Activated CD4-positive, alpha-beta memory T cell treated with anti-CD3 and anti-CD28 coated beads for 36 hours (primary cell): ENCODE measurements at places on chromosomes 11 and 22. TPM values are rescaled to one million over a fixed set of nuclear protein-coding genes. Genes with fewer than 3 reads are reported as not detected.

DNA sequence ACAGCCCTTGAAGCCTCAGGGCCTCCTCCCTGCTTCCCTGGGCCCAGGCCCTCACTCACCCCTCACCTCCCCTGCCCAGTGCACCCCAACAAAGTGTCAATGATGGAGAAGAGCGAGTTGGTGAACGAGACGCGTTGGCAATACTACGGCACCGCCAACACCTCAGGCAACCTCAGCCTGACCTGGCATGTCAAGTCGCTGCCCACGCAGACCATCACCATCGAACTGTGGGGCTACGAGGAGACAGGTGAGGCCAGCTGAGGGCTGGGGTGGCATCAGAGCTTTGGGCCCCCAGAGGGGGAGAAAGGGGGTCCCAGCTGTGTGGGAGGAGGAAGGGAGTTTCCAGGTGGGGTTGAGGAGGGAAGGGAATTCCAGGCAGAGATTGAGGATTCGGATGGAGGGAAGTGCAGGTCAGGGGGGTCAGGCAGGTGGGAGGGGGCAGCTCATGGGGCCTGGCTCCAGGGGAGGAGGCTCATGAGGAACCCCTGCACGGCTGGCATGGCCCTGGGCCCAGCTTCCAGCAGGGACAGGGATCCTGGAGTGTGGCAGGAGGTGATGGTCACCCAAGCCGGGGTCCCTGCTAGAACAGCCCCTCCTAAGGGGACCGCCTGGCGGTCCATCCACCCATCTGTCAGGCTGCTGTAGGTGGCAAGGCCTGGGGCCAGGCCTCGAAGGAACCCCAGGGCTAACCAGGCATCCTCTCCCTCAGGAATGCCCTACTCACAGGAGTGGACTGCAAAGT is 2.9 kb downstream of the SUSD2 start:
- no peak for DNase-seq

DNA sequence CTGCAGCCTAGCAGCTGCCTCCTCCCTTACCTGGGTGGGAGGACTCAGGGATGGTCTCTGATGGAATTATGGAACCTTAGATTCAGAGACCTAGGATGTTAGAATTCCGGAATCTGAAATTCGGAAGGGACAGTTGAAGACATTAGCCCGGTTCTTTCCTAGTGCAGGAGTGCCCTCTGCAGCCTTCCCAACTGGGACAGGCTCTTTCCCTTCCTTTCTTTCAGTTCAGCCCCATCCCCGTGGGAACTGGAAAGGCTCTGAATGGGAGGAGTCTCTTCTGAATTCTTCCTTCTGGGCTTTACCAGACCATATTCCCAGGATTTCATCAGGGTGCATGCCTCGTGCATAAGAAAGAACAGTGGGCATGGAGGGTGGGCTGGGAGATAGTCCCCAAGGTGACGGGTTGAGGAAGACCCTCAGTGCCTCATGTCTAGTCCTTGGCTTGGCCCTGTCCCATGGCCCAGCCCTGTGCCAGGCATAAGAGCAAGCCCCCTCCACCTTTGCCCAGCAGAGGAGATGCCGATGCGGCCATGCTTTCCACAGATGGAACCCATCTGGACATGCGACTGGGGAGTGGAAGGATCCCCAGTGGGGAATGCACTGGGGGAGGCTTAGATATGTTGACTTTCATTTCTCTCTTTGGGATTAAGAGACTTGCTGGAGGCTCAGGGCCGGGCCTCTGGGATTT is 14.4 kb downstream of the DNAJB13 start:
- DNase-seq: no peak

ISX gene
- total RNA-seq: not detected

DNA sequence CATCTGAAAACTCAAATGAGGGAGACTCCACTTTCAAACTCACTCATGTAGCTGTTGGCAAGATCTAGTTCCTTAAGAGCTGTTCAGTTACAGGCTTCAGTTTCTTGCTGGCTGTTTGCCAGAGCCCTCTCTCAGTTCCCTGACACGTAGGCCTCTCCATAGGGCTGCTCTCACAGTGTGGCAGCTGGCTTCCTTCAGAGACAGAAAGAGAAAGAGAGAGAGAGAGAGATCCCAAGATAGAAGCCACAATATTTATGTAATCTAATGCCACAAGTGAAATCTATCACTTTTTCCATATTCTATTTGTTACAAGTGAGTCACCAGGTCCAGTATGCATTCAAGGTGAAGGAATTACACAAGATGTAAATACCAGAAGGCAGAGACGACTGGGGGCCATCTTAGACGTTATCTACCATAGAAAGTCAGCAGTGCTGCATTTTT is 168.8 kb downstream of the RCN1 start:
- no peak for DNase-seq

OR51I1 gene
- not detected for total RNA-seq

DNA sequence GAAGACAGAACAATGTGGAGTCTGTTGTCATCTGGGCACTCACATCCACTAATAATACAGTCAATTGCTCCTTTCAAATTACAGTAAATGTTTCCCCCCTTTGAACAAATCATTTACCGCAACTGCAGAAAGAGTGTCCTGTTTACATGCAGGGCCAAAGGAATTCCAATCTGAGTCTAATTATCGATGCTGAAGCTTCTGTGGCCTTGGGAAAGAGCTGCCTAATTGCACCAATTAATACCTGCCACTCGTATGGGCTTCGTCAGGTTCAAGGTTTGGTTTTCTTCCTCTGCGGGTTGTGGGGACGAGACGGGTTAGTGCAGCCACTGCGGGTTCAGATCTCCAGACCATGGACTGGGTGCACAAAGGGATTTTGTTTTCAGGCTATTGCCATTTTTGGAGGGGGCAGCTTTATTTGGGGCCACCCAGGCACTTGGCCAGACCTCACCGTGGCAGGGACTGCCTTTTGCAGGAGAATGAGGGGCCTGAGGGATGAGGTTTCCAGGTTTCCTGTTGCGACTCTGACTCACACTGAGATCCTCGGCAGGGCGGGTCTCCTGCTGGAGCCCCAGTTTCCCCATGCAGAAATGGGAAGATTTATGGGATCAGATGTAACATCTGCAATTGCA is 147.6 kb downstream of the MIAT start:
- no peak for DNase-seq

DNA sequence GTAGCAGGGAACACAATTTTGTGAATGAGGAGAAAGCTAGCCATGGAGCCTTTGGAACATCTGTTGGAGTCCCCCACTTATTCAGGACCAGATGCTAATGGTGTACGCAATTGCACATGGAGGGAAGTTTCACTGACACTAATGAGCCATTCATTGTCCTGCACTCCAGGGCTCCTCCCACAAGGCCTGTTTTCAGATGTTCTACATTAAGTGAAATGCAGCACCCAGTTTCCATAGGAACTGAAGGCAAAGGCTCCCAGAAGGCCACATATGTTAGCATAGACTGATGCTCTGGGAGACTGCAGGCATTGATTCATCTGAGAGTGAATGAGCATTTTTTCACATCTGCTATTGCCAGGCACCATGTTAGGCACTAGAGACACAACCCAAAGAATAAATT is 399.5 kb downstream of the ETS1 start:
- no peak for DNase-seq

DNA sequence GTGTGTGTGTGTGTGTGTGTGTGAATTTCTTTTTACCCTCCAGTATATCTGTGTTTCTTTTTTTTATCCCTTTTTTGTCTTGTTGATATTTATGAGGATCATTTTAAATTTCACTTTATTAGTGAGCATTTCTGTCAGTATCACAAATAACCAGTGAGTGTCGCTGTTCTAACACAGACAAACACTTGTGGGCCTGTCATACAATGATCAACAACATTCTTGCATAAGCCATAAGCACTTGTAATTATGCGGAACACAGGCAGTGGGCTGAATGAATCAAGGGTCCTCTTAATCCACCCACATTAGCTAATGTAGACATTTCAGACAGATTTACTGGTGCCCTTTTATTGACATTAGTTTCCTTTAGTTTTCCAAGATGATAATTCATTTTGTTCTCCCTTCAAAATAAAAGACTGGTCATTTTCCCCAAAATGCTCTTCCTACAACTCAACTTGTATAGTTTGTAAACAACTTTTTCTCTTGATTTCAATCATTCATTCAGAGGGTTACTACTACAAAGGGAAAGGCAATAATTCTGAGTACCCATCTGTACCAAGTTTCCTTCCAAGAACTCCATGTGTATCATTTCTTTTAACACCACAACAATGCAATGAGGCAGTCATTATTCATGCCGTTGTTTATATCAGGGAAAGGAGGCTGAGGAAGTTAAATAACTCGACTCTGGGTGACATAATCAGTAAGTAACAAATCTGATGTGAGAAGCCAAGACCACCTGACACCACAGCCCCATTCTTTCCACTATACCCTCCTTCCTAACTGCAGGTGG is 34.5 kb upstream of the ANO3 start:
- no peak for DNase-seq

GRCh38 chr11:76659672-76660532 is 10.6 kb downstream of the LRRC32 start:
- DNase-seq: no peak

DNA sequence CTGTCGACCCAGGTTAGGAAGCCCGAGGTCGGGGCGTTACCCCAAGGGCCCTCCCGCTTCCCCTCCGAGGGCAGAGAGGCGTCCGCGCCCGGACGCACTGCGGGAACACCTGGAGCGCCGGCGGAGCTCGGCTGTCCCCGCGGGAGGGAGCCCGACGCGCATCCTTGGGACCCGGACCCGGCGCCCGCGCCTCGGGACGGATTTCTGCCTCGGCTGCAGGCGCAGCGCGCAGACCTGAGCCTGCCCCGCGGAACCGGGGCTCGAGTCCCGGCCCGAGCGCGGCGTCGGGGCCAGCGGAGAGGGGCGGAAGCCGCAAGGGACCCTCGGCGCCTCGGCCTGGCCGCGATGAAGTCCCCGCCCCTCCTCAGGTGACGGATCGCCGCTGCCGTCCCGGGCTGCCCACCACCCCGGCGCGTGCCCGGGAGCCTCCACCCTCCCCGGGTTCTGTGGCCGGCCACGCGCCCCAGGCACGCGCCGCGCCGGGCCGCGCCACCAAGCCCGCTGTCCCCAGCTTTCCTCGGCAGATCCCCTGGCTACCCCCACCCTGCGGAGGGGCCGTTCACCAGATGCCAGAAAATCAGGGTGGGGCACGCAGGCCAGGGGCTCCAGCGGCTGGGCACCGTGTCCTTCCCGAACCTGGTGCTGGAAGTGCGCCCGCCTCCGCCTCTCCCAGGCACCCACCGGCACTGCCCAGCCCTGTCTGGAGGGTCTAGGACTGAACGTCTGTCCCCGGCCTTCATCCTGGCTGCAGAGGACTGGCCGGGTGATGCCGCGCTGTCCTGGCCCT is 410 bp downstream of the GLB1L3 start:
- no peak for DNase-seq

GRCh38 chr11:6438979-6439571 is 1.7 kb downstream of the HPX start:
- peak; percentile 55 for DNase-seq

GRCh38 chr22:38419858-38420160 is 35.2 kb downstream of the KCNJ4 start:
- DNase-seq: no peak

MRGPRX4 gene
- total RNA-seq: not detected

DNA sequence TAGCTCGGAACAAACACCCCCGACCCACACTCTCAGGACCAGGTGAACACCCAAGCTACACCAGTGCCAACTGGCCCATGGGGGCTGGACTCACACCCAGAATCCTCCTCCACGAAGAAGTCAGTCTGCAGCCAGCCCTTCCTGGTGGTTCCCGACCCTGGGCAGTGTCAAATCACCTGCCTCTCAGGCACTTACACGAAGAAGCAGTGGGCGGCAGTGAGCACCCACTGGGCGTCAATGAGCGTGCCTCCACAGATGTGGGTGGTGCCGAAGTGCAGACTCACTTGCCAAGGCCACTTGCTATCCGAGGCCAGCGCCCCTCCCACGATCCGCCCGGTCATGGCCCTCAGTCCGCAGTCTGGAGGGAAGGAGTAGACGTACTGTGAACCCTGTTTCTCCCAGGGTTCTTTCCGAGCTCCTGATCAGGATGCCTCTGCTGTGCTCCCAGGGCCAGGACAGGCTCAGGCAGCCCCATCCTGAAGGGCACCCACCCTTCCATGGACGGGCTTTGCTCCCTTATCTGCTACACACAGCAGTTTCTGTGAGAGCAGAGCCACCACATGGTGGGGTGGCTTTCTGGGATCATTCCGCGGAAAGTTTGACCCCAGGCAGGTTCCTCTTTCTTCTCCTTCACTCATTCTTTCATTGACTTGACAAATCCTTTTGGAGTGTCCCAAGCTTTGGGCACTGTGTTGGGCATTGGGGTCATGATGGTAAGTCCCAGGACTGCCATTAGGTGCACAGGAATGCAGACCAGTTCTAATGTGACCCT is 19.4 kb downstream of the TMPRSS13 start:
- no peak for DNase-seq

DNA sequence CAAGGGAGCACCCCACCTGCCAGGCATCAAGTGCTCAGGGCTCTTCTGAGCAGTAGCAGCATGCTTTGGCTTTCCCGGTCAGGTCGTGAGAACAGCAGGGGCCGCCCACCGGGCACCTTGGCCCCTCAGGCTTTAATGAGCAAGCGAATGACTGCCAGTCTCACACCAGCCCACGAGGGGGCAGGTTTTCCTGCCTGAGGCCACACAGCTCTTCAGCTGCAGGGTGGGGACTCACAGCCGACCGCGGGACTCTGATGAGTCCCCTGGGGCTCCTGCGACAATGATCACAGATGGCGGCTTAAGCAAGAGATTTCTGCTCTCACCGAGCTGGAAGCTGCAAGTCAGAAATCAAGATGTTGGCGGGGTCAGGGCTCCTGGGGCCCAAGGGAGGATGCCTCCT is 14.3 kb upstream of the FGF19 start:
- peak; percentile 22 for DNase-seq

- no peak for DNase-seq
Observed at GRCh38 chr22:30825711-30826505, 131.2 kb downstream of the OSBP2 start.

- DNase-seq: no peak
Observed at GRCh38 chr11:36719358-36720107, 121.5 kb upstream of the RAG2 start.

DNA sequence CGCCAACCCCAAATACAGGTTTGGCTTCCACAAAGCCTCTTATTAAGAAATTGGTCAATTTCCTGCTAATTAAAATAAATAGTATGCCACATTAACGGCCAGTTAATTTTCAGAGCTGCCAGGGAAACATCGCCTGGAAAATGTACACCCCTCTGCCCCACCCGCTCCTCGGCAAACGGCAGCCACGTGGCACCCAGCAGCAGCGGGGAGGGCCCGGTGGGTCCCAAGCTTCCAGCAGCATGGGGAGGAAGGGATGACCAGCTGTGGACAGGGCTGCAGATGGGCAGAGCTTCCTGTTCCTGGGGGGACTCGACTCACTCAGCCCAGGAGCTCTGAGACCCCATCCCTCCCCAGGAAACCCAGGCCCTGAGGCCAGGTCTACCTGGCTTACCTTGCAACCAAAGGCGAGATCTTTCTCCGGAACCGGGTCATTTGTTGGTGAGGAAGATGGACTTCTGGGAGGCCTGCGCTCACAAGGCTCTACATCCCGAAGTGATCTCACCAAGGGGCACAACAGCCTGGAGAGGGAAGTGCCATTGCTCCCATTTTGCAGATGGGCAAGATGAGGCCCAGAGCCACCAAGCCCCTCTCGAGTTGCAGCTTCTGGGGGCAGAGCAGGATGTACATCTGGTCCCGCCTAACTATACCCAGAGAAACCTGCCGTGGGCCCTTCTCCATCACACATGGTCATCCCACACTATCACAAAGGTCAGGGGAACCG is 68.3 kb downstream of the IGLL1 start:
- no peak for DNase-seq

GRCh38 chr11:746289-747157 is 741 bp upstream of the TALDO1 start:
- peak; percentile 54 for DNase-seq

E2F8 gene
- 16.5 TPM for total RNA-seq

NLRP10 gene
- not detected for total RNA-seq

- DNase-seq: no peak
Observed at GRCh38 chr11:3036419-3036818, 20.8 kb downstream of the CARS1 start.

- DNase-seq: no peak
Observed at GRCh38 chr11:10797531-10797930, 11.2 kb downstream of the EIF4G2 start.
